ENCODE measurements at places on chromosomes 5 and 9.
A peak's percentile ranks its signal among the peaks of the same experiment; 100 is the strongest.

GRCh38 chr5:138091685-138092084 lies 7.9 kb downstream of the WNT8A start:
- no peak for DNase-seq

- no peak for DNase-seq
Measured at GRCh38 chr9:88818495-88819201, 172.6 kb upstream of the S1PR3 start.

DNA sequence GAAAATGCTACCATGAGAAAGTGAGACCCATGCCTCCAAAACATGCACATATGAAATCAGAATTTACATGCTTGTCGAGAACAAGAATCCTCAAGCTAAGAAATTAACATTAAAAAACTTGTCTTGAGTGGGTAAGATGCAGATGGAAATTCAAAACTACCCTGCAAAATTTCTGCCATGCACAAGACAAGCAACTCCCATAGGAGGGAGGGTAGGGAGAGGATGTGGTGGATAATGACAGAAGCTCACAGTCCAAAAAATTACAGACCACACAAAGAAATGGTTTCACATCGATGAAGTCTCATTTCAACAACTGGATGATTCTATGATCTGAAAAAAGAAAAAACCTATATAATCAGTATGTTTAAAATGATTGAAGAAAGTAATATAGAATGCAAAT lies 319.9 kb upstream of the PTGER4 start:
- DNase-seq, result no peak

DNA sequence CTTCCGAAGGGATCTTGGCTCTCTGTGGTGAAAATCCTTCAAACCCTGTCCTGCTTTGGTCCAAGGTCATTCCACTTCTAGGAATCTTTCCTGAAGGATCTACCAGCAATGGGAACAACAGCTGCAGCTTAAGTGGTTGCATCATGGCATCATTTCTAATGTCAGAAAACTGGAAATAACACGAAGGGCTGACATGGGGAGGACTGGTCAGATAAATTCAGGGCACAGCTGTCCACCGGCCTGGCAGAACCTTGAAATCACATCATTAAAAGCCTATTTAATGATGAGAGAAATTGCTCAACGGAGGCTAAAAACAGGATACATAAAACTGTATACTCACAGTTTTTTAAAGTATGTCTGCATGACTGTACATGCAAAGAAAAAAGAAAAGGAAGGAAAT lies 28.3 kb downstream of the OLFML2A start:
- no peak for DNase-seq

GRCh38 chr9:107422189-107423185 lies 67.1 kb downstream of the KLF4 start:
- peak; percentile 39 for DNase-seq

DNA sequence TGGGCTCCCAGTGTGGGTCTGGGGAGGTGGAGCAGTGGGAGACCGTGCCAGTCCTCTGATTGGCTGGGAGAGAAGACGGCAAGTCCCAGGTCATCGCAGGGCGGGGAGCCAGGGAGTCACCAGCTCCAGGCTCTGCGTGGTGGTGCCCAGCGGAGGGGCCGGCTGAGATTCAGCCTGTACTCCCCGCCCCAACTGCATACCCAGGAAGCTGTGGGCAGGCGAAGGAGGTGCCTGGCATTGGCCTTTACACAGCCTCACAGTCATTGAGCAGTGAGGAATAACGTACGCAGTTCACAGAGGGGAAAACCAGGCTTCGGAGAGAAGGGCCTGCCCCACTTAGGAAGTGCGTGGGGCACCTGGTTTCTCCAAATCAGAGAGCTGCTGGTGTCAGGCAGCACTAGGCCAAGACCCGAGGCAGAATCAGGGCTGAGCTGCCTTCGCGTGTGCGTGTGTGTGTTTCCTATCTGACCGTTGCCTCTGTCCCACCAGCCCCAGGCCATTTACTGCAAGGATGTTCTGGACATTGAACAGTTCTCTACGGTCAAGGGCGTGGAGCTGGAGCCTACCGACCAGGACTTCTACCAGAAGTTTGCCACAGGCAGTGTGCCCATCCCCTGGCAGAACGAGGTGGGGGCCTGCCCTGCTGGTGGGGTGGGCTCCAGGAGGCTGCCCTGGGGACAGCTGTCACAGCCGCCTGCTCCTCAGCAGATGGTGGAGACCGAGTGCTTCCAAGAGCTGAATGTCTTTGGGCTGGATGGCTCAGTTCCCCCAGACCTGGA lies 6.2 kb upstream of the PRR7 start:
- DNase-seq, result peak; percentile 73

- no peak for DNase-seq
Measured at GRCh38 chr5:126178521-126178920, 244.7 kb upstream of the GRAMD2B start.

DNA sequence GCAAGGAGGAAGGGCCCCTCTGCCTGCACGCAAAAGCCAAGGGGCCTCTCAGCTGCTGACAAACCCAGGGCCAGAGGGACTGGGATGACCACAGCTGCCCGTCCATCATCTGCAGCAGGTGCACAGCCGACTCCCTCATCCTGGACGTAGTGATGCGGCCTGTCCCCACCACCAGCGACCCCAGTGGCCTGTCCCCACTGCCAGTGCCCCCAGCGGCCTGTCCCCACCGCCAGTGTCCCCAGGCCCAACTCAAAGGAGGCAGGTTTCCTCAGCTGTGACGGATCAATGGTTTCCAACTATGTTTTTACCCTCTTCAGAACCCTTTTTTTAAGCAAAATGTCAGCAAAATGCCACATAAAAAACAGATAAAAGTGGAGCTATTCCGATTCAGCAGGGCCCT lies 62.5 kb downstream of the VAV2 start:
- DNase-seq, result no peak

- DNase-seq, result no peak
Measured at GRCh38 chr5:154302161-154302560, 111.6 kb downstream of the GALNT10 start.

DNA sequence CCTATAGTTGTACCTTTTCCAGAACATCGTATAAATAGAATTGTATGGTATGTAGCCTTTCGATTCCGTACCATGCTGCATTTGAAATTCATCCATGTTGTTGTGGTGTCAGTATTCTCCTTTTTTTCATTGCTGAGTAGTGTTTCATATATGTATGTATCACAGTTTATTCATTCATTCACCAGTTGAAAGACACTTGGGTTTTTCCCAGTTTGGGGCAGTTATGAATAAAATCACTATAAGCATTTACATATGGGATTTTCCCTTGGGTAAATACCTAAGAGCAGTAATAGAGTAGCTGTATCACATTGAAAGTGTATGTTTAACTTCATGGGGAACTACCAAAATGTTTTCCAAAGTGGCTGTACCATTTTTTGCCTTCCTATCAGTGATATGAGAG lies 16.1 kb upstream of the FKTN start:
- no peak for DNase-seq

GRCh38 chr9:96688187-96688586 lies 33.1 kb upstream of the PRXL2C start:
- DNase-seq, result no peak

DNA sequence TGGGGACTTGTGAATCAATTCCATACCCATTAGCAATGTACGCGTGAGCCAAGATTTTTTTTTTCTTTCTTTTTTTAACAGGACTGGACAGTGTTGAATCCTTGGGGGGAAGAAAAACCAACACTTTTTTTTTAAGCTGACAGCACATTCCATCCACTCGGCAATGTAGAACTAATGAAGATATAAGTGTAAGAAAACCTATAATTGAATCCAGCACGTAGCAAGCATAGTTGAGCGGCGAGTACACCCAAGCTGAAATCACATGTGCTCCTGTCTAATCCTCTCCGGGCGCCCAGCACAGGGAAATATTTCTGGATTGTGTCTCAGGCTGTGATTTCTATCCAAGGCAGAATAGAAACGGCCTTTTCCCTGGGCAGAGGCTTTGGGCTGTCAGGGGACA lies 118.2 kb downstream of the BOD1 start:
- DNase-seq, result no peak

GRCh38 chr5:118578093-118578492 lies 410.3 kb downstream of the DTWD2 start:
- DNase-seq, result no peak

DNA sequence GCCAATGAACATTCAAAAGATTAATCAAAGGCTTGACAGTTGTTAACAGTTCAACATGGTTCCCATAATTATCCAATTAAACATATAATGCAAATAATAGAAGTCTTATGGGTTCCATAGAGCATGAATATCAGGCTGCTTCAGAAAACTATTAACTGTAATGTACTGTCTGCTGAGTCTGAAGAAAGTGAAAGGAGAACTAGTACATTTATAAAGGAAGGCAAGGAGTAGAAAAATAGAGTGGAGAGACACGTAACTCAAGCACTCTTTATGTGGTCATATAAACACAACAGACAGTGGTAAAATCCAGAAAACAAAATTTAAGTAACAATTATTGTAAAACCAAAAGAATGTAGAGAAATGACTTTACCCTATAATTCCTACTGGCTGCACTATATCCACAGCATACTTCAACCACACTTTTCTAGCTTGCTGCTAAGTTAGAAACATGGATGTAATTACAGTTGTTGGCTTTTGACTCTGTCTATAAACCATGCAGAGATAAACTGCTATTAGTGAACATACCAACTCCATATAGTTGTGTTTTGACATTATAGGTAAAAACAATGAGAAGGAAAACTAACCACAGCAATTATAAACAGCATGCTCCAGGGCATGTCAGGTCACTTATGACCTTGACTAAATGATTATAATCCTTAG lies 32.7 kb downstream of the NFIB start:
- no peak for DNase-seq

DNA sequence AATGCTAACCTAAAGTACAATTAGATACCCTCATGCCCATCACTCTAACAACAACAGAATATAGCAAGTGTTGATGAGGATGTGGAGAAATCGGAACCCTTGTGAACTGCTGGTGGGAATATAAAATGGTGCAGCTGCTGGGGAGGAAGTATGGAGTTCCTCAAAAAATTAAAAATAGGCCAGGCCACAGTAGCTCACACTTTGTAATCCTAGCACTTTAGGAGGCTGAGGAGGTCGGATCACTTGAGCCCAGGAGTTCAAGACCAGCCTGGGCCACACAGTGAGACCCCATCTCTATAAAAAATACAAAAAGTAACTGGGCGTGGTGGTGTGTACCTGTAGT lies 18.0 kb upstream of the MRNIP start:
- no peak for DNase-seq

Measured in activated CD4-positive, alpha-beta T cell treated with anti-CD3 and anti-CD28 coated beads, Interleukin-2, amount 50 U/mL, for 48 hours (primary cell).